Spinal cord (tissue), 10 donors: ENCODE measurements at places on chromosomes 7 and 10.

DNA sequence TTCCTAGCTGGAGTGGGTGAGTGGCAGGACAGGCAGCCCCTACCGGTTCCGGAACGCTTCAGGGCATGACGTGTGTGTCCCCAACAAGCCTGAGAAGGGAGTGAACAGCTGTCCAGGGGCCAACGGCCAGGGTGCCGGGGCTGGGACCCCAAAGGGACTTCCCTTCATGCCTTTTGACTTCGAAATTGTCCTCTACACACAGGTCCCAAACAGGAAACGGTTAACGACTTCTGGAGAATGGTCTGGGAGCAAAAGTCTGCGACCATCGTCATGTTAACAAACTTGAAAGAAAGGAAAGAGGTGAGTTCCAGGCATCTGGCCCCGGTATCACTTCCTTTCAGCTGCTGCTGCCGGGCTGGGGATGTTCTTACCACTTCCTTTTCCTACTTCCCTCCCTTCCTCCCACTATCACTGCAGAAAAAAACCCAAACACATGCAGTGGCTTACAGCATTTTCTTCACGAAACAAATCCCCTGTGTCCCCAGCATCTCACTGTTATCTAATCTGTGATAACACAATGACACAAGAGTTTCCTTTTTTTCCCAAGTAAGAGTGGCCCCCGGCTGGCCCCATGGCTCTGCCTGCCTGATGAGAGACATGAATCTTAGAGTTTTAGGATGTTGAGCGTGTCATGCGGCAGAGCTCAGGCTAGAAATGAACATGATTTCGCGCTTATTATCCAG, 63.2 kb downstream of the MKI67 start:
- DNase-seq = no peak

DNA sequence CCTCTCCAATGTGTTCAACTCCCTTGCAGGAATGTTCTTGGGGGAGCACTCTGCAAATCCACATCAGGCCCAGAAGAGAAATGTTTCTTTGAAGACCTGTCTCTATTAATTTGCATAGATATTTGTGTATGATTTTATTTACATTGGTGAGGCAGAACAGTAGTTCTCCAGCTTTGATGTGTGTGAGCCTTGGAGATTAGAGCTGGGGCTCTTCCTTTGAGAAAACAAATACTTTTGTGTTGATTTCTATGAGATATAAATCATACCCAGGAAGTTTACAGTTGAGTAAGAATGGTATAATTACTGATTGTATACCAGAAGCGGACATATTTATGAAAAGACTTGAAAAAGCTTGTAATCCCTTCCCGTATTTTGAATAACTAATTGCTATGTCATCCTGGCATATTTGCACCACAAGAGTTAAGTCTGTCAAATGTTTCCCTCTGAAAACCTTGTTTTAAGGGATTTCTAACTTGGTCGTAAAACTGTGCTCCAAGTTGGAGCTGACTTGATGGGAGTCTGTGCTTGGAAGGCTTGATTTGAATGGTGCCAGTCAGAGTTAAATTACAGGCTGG, 468.5 kb downstream of the LRMDA start:
- no peak for DNase-seq

GRCh38 chr10:61888744-61889143, 12.8 kb upstream of the ARID5B start:
- no peak for DNase-seq

- DNase-seq = no peak
Observed at GRCh38 chr7:52211930-52212329, 823.5 kb upstream of the POM121L12 start.

GRCh38 chr7:42742318-42742717, 169.6 kb downstream of the C7orf25 start:
- DNase-seq = no peak

DNA sequence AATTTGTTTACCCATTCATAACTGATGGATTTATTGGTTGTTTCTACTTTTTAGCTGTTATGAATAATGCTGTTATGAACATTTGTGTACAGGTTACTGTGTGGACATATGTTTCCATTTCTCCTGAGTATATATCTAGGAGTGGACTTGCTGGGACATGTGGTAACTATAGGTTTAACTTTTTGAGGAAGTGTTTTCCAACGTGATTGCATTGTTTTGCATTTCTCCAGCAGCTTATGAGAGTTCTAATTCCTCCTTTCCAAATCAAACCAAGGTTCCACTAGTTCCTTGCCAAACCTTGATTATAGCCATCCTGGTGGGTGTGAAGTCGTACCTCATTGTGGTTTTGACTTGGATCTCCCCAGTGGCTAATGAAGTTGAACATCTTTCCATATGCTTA, 2.6 kb upstream of the PRF1 start:
- DNase-seq = no peak

- DNase-seq = no peak
Observed at GRCh38 chr7:157900011-157900410, 563.2 kb downstream of the DNAJB6 start.
